RWPE2 (cell line): ENCODE measurements at places on chromosomes 3 and 15.

DNA sequence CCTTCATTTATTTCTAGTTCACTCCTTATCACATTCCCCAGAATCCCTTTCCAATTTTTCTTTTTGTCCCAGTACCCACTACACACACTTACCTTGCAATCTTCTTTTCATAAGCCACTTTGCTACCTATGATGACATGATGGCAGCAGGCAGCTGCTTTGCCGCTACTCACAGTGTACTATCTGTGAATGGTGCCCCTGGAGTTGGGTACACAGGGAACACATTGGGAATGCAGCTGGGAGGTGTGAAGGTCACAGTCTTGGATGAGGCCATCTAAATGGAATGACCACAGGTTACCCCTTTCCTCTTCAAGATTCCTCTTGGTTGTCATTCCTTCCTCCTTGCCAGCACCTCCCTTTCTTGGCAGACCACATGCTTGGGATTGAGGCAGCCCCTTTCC lies 20.8 kb upstream of the TNIK start:
- no peak for DNase-seq

DNA sequence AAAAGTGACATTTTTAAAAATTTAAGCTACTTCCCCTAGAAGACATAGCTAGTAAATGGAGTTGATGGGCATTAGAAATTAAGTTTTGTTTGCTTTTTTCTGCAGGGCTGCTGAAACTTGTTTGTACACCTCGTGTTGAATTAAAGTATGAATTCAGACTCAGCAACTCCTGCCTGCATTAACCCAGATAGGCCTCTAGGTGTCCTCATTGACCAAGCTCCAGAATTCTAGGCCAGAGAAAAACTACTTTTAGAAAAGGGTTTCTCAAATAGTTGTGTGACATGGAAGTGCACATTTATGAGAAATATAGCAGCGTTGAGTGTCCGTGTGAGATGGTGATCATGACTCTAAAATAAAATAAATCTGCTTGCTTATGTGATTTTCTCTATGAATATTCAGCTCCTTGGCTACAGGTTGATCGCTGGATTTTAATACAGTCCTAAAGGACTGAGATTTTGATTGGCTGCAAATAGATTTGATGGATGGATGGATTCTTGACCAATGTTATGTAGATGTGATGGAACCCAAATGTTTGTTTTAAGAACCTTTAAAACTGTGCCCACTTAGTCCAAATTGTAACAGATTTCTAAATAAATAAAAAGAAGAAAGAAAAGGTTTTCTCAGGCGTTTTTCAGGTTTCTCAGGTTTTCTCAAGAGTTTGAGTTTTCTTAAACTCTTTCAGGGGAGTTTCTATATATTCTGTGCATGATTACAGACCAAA lies 39.4 kb upstream of the LMOD3 start:
- DNase-seq: no peak

- DNase-seq: no peak
Observed at GRCh38 chr15:34733621-34734020, 21.2 kb downstream of the GJD2 start.

- no peak for DNase-seq
Observed at GRCh38 chr3:161343986-161344385, 27.3 kb downstream of the SPTSSB start.

DNA sequence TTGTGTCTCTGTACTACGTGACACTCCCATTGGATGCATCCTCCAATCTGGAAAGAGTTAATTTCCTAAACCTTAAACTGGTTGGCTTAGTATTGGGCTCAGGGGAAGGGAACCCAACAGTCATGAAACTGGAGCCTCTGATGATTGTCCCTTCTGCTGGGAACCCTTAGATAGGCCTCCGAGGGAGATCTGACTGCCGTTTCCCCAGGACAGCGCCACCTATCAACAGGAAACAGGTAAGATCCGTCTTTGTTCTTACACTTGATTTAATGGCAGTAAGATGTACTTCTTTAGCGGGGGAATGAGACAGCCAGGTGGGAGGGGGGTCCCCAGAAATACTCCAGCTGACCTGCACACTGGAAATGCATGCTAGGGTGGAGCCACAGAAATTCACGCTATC lies 1749.6 kb downstream of the SI start:
- DNase-seq: no peak

DNA sequence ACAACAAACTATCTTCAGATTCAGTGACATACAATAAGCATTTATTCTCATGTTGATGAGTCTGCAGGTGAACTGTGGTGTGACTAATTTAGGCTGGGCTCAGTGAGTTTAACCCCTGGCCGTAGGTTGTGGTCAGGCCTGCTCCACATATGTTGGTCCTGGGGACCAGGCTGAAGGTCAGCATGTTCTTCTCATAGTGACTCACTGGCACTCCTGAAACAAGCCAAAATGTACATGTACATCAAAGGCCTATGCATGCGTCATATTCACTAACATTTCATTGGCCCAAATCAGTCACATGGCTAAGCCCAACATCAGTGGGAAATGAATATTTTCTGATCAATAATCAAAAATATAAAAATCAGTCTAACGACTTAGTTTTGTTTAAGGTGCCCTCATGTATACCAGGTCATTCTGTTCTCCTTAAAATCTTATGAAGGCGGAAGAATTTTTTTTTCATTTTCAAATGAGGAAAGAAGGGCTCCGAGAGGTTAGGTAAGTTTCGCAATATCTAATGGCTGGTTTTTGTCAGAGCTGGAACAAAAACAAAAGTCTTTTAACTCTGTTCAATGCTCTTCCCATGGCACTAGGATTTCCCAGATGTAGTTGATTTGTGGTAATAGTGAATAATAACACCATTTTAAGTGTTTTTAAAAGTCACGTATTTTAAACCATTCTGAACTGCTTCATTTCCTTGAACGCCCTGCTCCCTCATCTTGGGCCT lies 148.5 kb downstream of the MFSD1 start:
- DNase-seq: no peak

- DNase-seq: no peak
Observed at GRCh38 chr15:101625980-101626379, 26.2 kb downstream of the TM2D3 start.

GRCh38 chr3:111691293-111691909 lies 96.3 kb upstream of the ZBED2 start:
- no peak for DNase-seq

DNA sequence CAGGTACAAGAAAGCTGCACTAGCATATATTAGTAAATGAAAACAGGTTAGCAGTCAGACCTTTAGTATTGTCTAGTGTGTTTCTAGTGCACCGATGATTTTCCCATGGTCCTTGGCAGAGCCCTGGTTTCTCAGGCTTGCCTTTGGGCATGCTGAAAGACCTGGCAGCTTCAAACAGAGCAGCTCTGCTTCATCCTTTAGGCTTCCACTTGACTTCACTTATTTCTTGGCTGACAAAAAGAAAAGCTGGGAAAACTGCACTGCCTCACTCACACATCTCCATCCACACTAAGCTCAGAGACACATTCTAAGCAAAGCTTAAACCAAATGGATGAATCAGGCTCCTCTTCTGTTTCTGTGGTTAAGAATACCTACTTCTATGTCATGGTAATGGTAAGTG lies 374.8 kb upstream of the PDZRN3 start:
- no peak for DNase-seq

DNA sequence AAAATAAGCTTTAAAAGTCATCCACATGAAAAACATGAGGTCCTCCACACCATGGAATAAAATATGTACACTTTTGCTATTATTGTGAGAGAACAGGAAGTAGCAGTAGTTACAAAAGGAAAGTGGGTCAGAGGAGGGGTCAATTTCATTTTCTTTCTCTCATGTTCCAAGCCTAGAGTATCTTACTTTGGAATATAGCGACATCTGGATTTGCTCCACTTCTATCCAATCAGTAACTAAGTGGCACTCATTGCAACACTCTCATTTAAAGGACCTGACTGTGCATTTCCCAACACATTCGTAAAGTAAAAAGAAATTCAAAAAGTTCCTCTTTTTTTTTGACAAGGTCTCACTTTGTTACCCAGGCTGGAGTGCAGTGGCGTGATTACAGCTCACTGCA lies 637.3 kb downstream of the TUSC7 start:
- DNase-seq: no peak

DNA sequence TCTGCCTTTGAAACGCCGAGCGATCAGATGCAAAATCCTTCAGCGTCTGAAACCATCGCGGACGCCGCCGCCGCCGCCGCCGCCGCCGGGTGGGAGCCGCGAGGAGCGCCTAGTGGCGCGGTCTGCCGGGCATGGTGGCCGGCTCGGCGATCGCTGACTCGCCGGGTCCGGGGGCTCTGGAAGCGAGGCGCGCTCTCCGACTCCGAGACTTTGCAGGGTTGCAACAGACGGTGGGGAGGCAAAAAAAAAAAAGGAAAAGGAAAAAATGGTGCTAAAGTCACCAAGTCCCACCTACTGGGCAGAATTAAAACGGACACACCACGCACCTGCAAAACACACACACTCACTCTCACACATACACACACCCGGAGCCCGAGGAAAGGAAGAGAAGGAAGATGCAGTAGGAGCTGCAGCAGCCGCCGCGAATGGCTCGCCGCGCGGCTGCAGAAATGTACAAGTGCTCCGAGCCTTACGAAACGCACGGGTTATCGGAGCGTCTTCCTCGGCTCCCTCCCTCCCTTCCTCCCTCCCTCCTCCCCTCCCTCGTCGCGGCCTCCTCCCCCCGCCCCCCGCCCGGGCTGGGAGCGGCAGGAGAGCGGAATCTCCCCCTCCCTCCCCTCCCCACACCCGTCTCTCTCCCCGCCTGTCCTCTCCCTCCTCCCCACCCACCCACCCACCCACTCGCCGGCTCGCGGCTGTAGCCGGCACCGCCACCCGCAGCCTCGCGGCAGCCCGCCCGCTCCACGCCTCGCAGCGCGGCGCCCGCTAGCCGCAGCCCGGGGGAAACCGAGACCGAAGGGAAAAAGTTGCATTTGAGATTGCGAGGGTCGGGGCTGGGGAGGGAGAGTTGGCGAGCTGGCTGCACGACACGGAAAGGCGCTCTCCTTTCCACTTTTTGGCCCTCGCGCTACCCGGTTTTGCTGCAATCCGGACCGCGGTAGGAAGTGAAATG lies at the start of gene NTRK3:
Gene NTRK3 (minus strand): TSS at position 461 of the 952 bp plus-strand sequence. CDS start 586 bp downstream, outside the sequence.
- DNase-seq: no peak

DNA sequence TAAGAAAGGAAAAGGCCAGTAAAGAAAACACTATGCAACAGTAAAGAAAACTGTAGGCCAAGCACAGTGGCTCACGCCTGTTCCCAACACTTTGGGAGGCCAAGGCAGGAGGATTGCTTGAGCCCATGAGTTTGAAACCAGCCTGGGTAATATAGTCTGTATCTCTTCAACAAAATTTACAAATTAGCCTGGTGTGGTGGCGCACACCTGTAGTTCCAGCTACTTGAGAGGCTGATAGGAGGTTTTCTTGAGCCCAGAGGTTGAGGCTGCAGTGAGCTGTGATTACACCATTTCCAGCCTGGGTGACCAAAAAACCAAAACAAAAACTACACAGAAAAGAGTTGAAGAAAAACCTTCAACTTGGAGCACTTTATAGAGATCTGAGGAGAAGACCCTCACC lies 31.8 kb downstream of the DAG1 start:
- DNase-seq: no peak

DNA sequence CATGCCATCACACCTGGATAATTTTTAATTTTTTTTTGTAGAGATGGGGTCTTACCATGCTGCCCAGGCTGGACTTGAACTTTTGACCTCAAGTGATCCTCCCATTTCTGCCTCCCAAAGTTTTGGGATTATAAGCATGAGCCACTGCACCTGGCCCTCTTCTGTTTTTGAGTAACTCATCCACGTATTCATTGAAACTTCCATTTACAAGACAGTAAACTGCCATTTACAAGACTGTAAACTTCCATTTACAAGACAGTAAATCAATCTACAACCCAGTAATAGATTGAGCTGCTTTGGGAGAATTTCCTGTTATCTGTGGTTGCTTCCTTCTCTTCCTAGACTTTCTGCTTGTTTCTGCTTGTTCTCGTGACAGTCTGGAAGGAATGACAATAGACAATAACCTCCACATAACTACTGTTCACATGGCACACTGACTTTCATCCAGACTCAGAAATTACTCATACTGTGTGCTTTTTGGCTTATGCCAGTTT lies 114.7 kb upstream of the CCNL1 start:
- DNase-seq: no peak

- DNase-seq: peak; percentile 97
Observed at GRCh38 chr3:51391075-51391565, at the start of gene RBM15B. TSS of gene RBM15B (plus strand) at chr3:51391285. CDS start at chr3:51391400, 115 bp downstream.

GRCh38 chr15:56942118-56942517 lies 23.7 kb downstream of the TCF12 start:
- DNase-seq: no peak

GRCh38 chr3:123289391-123290106 lies 87.8 kb downstream of the SEC22A start:
- no peak for DNase-seq

GRCh38 chr15:50113992-50114780 lies 4.8 kb downstream of the ATP8B4 start:
- DNase-seq: no peak

GRCh38 chr15:52521682-52522081 lies 7.0 kb downstream of the MYO5A start:
- no peak for DNase-seq

DNA sequence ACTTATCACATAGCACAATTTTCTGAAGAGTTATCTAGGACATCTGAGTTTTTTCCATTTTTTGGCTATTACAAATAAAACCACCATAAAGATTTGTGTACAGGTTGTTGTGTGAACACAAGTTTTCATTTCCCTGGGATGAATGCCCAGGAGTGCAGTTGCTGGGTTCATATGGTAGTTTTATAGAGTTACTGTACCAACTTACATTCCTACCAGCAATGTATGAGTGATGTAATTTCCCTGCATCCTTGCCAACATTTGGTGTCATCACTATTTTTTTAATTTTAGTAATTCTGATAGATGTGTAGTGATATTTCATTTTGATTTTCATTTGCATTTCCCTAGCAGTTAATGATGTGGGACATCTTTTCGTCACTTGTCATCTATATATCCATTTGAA lies 20.5 kb downstream of the FILIP1L start:
- DNase-seq: no peak

DNA sequence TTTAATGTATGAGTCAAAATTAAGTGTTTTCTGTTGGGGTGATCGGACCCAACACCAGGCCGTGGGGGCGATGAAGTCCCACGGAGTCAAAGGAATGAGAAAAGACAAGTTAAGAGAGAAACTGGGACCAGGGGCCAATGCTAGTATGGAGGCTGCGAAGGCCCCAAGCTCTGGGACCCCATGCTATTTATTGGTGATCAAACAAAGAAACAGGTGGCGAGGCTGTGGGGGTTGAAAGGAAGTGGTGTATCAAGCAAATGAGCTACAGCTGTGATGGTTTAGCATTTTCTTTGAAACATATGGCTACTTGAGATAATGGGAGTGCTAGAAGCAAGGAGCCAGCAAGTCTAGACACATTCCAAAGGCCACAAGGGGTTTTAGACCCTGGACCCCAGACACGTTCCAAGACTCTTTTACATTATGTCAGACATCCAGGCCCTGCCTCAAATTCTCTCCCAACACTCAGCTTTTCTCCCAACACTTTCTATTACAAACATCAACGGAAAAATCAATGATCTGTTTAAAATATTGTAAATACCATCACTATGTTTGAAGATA lies 56.0 kb upstream of the SNRPN start:
- no peak for DNase-seq

GRCh38 chr15:70220490-70221096 lies 122.9 kb upstream of the TLE3 start:
- no peak for DNase-seq
